ENCODE measurements at places on chromosomes 7 and 10. TPM values are rescaled to one million over a fixed set of nuclear protein-coding genes. Genes with fewer than 3 reads are reported as not detected.

GRCh38 chr7:96995406-96996110 is 9.8 kb upstream of the DLX6 start:
- DNase-seq, result no peak

DNA sequence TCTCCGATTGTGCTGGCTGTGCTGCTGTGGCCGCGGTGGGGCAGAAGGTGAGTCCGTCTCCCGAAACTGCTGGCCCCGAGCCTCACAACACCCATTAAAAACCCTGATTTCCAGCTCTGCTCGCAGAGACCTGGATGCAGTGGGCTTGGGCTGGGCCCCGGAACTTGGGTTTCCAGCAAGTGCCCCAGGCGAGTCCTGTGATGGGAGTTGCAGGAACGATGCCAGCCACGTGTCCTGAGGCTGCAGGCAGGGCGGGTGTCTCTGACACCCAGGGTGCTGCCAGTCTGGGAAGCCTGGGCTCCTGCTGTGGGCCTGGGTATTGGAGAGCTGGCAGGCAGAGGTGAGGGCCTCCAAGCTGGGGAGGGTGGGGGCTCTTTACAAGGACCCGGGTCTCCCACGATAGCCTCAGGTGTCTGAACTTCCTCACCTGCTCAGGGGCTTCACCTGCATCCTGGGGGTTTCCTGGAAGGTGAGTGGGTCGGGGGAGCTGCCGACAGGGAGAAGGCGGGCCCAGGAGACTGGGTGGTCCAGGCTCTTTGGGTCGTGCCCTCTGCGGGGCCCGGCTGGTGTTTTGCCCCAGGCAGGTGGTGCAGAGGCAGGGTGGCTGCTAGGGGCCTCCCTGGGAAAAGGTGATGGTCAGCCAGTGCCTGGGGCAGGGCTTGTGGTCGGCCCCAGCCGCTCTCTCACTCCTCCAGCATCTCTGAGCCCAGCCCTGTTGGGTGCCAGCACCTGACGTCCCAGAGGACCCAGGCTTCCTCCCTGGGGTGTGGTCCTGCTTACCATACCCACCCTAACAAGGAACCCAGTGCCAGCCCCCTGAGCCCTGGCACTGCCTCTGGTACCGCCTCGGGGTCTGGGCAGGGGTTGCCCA is 180.3 kb downstream of the DNAJB6 start:
- no peak for DNase-seq

- DNase-seq, result no peak
Observed at GRCh38 chr10:13396369-13396768, 48.3 kb upstream of the SEPHS1 start.

DNA sequence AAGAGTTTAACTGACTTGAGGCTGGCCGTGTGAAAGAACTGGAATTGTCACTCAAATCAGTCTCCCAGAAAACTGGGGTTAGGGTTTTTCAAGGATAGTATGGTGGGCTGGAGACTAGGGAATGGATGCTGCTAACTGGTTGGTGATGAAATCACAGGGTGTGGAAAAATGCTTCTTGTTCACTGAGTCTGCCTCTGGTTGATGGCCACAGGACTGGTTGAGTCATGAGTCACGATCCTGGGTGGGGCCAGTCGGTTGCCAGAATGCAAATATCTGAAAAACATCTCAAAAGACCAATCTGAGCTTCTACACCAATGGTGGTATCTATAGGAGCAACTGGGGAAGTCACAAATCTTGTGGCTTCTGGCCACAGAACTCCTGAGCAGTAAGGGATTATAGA is 16.3 kb upstream of the BAMBI start:
- DNase-seq, result no peak

DNA sequence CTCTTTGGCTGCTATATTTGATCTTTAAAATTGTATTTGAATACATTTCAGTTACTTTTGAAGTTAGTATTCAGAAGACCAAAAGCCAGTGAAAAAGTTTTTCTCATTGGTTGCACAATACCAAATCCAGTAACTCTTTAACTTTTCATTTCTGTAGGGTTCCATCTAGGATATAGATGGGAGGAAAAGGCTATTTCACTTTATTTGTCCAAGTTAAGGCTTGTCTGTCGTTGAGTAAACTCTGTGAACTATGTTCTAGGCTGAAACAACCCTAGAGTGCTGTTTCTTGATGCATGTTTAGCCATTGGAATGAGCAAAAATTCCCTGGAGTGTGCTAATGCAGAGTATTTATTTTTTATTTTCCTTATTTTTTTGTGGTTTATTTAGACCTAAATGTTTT is 834.7 kb upstream of the KCND2 start:
- no peak for DNase-seq

DNA sequence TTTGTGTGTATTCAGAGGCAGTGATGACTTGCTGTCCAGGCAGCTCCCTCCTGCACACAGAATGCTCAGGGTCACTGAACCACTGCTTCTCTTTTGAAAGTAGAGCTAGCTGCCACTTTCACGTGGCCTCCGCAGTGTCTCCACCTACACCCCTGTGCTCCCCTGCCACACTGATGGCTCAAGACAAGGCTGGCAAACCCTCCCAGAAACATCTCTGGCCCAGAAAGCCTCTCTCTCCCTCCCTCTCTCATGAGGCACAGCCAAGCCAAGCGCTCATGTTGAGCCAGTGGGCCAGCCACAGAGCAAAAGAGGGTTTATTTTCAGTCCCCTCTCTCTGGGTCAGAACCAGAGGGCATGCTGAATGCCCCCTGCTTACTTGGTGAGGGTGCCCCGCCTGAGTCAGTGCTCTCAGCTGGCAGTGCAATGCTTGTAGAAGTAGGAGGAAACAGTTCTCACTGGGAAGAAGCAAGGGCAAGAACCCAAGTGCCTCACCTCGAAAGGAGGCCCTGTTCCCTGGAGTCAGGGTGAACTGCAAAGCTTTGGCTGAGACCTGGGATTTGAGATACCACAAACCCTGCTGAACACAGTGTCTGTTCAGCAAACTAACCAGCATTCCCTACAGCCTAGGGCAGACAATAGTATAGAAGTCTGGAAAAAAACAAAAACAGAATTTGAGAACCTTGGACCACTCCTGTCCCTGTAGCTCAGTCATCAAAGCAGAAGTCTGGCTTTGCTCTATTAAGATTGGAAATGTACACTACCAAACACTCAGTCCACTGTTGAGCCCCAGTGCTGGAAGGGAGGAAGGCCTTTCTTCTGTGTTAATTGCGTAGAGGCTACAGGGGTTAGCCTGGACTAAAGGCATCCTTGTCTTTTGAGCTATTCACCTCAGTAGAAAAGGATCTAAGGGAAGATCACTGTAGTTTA is 15.8 kb downstream of the SCD start:
- DNase-seq, result no peak

- DNase-seq, result no peak
Observed at GRCh38 chr7:94305836-94306235, 88.9 kb upstream of the COL1A2 start.

- DNase-seq, result no peak
Observed at GRCh38 chr7:48664241-48664640, 260.1 kb upstream of the CDC14C start.

DNA sequence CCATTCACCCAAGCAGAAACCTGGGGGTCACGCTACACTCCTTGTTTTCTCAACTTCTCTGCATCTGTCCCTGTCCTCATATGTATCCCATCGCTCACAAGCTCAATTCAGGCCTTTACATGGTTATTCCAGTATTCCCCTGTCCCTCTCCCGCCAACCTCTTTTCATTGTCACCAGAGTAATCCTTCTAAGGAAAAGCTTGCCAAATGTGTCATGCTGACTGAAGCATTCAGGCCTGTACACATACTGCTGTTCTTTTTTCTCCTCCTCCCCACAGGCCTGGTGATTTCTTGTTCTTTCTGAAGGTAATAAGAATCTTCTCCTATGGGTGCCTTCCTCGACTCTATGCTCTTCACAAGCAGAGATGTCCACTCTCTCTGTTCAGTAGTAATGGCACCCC is 282.2 kb downstream of the PHTF2 start:
- no peak for DNase-seq

GRCh38 chr10:86004337-86004736 is 362.3 kb downstream of the GRID1 start:
- DNase-seq, result no peak

- DNase-seq, result no peak
Observed at GRCh38 chr7:73838642-73839041, 3.7 kb downstream of the METTL27 start.

DNA sequence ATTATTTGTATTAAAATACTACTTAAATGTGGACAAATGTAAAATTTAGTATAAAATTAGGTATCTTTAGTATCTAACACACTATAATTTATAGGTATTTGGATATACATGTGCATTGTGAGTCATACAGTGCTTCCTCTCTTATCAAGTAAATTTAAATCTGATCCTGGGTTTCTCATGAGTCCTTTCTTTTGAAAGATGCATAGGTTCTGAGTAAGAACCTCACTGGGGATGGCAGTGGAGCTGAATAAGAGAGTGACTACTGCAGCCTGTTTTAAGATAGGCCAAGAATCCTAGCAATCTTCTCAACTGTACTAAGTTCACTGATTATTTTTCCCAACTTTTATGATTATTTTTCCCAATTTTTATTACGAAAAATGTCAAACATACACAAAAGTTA is 16.2 kb downstream of the CEP55 start:
- DNase-seq, result no peak

DNA sequence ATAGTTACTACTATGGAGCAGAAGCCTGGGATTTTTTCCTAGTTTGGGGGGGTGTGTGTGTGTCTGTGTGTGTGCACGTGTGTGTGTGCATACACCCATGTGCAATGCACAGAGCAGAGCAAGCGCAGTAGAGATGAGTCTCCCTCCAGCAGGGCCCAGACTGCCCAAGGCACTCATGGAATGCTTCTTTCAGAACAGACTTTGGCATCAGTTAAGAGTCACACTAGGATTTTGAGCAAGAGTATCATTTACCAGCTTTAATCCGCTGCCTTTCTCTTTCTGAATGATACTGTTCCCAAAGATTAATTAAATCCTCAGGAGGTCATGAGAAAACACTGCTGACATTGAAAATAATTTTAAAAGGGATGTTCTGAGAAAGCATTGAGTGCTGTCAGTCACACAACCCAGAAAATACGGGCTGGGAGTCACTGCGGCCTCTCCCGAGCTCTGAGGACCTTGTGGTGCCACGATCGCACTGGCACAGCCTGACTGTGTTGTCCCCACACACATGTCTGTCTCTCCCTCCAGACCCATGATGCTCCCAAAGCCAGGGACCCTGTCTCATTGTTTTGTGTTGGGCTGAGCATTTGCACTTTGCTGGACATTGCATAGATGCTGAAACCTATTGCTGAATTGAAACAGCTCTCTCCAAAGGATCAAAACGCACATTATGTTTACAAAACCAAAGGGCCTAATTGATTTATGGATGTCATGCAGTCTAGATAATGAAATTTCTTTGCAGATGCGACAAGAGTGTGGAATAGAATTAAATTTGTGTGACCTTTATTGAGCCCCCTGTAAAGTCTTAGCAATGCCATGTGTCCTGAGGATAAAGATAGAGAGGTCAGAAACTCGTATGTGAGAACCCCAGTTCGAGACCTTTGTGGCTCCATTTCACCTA is 54.7 kb upstream of the FIGNL1 start:
- no peak for DNase-seq

GRCh38 chr7:45570797-45571196 is 3.4 kb upstream of the ADCY1 start:
- no peak for DNase-seq

GRCh38 chr7:134552105-134552504 is 3.2 kb downstream of the AKR1B15 start:
- DNase-seq, result no peak

DNA sequence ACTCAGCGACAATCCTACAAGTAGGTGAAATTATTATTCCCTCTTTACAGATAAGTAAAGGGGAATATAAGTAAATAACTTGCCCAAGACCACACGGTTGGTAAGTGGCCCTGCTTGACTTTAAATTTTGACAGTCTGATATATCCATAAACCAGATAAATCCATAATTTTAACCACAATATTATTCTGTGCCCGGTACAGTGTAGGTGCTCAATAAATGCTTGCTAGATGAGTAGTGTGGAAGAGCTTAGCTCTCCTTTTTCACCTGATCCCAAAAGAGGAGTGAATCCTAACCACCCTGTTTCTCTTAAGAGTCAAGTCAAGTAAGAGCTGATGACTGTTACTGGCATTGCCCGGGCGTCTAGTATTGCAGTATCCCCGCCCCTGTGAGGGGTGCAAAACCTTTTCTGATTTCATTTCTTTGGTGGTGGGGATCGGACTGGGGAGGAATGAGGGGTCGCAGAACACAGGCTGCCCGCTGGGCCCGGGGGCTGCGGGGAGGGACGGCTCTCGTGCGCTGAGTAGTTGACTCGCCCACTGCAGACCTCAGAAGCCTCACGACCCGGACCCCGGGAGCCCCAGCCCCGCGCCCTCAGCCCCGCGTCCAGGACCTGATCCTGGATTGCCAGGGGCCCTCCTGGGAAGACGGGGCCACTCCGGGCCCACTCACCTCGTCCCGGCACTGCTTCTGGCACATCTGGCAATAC is 490 bp downstream of the KIN start:
- DNase-seq, result no peak

DNA sequence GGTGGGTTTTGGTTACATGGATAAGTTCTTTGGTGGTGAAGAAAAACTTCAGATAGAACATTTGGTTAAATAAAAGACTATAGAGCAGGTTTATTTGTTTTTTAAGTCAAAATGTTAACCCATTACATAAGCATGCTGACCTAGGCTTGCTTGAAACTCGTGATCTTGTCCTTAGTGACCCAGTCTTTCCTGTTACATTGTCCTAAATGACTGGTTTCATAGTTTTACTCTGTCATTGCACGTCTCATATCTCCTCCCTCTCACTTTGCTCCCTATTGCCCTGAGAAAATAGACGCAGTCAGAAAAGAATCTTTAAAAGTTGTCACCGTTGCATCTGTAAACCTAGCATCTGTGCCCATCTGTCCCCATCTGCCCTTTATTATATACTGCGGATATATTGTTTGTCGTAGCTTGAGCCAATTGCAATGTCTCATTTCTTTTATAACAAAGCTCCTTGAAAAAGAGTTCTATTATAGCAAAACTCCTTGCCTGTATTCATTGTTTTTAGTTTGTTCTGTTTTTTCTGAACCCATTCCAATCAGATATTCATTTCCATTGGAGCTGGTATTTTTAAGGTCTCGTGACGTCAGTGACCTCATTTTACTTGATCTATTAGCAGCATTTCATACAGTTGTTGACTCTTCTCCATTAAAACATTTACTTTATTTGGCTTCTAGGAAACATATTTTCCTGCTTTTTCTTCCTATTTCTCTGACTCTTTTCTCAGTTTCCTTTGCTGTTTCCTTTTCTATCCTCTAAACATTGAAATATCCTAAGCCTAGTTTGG is 57.3 kb downstream of the HELLS start:
- no peak for DNase-seq

DNA sequence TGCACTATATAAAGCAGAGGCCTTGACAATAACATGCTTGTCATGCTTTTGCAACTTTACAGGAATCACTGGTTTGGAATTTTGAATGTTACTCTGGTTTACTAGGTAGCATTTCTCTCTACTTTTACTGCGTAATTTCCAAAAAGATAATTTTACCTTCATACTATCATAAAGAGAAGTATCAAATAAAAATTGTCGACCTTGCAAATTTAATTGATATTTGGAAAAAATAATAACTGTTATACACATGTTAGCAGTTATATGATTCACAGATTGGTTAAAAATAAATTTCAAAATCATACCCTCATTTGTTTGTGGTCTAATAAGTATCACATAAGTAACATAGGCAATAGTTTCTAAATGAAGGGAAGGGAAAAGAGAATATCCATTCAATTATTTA is 228.5 kb upstream of the CACNA2D1 start:
- no peak for DNase-seq

Gene PPP1R17
- not detected for total RNA-seq

Gene BCL7B
- 6.9 TPM for total RNA-seq

Gene AKR1C8
- not detected for total RNA-seq

Gene TEX47
- not detected for total RNA-seq

Gene FXYD4
- 0.95 TPM for total RNA-seq

Data from urinary bladder (tissue), 4 donors.